ENCODE measurements at places on chromosomes 11 and 22.

- no peak for DNase-seq
Measured at GRCh38 chr11:5626196-5626595, 1.4 kb downstream of the TRIM34 start.

DNA sequence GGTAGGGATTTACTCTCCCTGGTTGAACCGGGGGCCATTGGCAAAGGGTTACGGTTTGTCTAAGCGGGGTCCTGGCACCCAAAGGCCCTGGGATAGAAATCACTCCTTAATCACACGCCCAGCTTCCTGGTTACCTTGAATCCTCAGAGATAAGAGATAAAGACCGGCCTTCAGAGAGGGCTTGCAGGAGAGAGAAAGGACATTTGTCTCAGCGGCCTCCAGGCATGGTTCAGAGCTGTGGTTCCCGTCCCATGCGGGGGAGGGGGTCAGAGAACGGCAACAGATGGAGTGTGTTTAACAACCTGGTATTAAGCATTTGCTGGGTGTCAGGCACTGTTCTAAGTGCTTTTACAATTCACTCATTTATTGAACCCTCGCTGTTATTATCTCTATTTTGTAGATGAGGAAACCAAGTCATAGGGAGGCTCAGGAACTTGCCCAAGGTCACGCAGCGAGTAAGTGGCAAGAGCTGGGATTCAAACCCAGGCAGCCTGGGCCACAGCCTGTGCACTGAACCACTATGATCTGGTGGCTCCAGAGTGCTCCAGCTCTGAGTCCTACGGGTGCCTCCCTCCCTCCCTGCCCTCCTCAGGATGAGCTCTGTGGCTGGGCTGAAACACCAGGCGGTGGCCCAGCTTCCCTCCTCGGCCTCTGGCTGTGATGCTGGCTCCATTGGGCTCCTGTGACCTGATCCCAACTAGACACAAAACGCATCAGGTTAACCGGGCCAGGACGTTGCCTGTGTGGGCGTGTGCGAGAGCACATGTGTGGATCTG, 18.6 kb downstream of the LRRC10B start:
- no peak for DNase-seq

- peak; percentile 2 for DNase-seq
Measured at GRCh38 chr11:57798905-57799559, 37.4 kb downstream of the CTNND1 start.

GRCh38 chr11:13661074-13661623, 7.3 kb upstream of the FAR1 start:
- no peak for DNase-seq

- no peak for DNase-seq
Measured at GRCh38 chr11:75760243-75760642, 8.3 kb upstream of the DGAT2 start.

DNA sequence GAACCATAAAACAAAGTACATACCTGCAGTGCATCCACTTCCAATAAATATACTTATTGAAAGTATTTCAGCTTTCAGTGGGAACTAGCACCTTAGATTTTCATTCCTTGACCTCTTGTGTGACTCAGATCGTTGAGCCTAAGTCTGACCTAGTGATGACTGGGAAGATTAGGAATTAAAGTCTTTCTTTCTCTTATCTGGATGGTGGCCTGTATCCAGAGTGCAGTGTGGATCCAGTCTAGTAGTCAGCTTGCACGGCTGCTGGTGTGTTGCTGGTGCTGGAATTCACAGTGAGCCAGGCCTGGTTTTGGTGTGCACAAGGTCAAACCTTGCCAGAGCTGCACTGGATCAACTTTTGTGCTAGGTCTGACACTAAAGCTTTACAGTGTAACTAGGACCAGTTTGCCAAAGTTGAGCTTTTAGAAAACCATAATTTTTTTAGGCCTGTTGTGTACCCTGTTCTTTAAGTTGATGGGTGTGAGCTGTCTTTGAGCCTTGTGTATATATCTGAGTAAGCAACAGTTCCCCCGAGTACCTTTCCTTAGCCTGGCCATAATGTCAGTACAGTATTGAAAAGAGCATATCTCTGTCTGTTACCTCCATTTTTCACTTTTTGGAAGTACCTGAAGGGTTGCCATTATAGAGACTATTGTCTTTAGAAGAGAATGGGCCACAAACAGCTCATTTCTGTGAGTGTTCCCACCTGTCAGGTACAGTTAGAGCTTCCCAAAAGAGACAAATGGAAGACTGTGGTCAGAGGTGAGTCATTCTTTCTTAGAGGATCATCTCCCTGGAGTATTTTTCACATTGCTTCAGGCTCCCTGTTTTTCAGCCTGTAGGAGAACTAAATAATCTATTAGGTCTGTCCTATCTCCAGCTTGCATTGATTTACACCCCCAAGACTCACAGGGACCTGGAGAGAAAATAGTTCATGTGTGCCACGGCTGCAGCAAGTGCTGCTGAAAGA, 89.8 kb downstream of the ALX4 start:
- DNase-seq, result no peak

- DNase-seq, result no peak
Measured at GRCh38 chr11:65316227-65317024, 1.8 kb downstream of the CDC42EP2 start.

GRCh38 chr11:32391956-32392553, 43.3 kb downstream of the WT1 start:
- no peak for DNase-seq

DNA sequence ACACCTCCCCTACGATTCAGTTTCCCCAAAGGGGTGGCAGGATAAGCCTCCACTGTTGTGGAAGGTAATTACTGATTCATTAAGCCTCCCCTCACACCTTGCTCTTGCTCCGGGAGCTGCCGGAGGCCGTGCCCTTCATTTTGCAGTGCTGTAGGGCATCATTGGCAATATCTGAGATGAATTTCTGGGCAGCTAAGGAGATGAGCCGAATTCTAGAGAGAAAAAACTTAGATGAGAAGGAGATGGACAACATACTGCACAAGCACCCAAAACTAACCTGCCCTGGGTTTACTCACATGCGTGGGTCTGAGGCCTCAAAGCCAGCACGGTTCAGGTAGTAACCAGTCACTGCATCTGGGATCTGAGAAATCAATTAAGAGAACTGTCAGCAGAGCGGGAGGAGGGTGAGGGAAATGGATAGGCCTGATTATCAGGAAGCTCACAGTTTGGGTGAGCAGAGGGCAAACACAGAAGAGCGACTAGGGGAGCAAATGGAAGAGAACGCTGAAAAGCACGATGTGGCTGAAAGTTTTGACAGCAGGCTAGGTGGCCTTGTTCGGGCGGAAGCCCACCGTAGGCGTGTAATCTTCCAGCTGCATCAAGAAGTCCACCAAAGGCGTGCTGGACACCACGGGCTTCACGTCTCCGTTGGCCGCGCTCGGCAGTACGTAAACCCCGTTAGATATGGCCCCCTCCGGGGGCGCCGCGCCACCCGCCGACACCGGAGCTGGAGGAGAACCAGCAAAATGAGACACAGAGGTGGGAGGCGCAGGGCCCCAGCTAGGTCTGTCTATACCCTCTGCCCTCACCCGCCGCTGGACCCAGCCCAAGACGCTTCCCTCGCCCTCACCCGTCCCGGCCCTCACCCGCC, 689 bp downstream of the TAF10 start:
- peak; percentile 24 for DNase-seq

DNA sequence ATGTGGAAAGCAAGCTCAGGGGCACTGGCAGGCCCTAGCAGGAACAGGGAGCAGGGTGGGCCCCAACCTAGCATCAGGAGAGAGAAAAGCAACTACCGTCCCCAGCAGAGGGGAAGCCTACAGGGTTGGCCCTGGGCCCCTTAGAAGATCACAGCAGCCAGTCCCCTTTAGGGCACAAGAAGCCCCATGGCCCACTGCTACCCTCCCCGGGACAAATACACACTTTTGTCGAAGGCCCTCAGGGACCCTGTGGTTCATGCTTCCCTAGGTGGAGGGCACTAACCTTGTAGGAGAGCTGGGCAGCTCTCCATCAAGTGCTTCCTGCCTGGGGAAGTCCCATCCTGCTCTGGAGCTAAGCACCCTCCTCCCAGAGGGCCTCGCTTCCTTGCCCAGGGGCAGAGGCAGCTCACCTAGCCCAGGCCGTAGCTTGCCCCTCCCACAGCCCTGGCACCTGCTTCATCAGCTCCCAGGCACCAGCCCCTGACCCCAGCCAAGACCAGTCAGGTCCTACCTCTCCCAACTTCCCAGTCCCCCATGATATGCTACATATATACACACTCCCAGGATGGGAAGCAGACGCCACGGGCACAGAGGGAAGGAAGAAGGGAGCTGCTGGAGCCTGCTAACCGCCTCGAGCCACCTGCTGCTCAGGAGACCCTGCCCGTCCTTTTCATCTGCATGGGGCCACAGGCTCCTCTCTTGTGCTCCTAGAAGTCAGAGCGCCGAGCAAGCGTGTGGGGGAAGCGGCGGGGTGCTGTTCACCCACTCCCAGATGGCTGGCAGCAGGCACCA, 20.1 kb downstream of the SUN2 start:
- DNase-seq, result no peak

GRCh38 chr22:17637490-17638181, 921 bp upstream of the BCL2L13 start:
- DNase-seq, result no peak

DNA sequence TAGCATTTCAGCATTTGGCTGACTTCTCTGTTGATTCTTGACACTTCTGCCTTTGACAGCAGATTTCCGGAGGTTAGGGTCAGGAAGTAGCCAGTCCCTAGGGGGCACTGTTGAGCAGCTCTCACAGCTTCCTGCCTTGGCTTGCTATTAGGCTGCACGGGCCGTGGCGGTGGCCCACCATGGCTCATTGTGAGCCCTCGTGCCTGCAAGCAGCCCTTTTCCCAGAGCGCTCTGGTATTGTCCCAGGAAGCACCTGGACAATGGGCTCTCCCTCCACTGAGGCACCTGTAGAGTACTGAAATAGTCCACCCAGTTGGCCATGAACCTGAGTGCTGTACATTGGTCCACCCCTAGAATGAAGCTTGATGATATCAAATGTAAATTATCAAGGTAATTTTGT, 100.2 kb upstream of the GAL start:
- DNase-seq, result peak; percentile 55

- DNase-seq, result no peak
Measured at GRCh38 chr11:976431-977160, 50.9 kb downstream of the AP2A2 start.

DNA sequence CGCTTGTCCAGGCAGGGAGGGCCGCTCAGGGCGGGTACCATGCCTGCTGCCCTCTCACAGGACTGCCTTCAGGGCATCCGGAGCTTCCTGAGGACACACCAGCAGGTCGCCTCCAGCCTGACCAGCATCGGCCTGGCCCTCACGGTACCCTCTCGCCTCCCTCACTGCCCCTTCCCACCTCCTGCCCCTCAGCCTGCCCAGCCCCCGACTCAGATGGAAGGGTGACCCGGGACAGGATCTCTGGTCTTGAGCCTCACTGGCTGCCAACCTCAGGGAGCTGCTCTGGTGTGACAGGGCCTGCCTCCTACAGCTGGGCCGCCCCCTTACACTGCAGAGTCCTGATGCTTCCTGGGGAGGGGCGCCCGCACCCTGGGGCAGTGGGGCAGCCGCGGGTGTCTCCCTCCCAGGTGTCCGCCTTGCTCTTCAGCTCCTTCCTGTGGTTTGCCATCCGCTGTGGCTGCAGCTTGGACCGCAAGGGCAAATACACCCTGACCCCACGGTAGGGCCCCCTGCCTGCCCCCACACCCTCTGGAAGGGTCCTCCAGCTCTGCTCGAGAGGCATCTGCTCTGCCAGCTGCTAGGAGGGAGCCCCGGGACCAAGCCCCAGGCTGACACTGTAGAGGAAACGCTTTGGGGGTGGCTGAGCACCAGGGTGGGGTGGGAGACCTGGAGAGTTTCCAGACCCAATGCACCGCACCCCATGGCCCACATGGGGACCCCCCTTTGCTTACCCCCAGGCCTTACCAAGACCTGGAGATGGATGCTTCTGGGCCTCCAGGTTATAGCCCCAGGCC, 14.6 kb downstream of the TSPAN32 start:
- no peak for DNase-seq

DNA sequence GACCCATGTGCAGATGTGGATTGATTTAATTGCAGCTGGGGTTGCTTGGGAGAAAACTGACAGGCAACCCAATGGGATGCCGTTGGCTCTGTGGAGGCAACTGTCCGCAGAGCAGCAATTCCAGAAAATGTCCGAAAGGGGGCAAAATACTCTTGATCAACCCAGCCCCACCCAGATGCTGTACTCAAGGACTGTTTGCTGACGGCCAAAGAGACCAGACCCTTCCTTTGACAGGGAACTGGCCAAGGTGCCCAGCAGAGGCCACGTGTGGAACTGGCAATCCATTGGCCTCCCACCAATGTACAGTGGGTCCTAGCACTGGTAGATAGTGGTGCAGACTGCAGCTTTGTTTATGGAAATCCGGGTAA, 29.7 kb upstream of the KCNA4 start:
- no peak for DNase-seq

- no peak for DNase-seq
Measured at GRCh38 chr11:122131126-122131525, 15.1 kb upstream of the BLID start.

DNA sequence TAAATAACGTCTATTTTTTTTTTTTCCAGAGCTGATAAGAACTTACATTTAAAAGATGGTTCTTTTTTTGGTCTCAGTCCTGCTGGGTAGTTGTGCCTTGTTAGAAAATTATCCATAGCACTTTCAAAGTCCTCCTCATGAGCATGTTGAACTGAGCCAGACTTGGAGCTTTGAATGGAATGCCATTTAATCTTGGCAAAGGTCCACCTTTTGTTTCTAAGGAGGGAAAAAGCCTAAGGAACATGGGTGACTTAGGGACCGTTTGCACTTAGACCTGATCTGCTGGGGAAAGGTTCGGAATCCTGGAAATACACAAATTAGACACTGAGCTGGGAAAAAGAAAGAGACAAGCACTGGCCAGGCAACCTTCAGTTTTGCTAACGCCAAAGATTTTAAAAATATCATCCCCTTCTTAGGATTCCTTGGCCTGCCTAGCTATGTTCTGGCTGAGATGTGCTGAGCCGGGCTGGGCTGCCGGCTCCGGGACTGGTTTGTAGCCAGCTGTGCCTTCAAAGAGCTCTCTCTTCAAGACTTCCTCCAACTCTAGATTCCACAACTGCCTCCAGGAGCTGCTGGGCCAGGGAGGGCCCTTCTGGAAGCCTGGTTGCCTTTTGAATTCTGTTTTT, 67.4 kb downstream of the ENDOD1 start:
- DNase-seq, result no peak

DNA sequence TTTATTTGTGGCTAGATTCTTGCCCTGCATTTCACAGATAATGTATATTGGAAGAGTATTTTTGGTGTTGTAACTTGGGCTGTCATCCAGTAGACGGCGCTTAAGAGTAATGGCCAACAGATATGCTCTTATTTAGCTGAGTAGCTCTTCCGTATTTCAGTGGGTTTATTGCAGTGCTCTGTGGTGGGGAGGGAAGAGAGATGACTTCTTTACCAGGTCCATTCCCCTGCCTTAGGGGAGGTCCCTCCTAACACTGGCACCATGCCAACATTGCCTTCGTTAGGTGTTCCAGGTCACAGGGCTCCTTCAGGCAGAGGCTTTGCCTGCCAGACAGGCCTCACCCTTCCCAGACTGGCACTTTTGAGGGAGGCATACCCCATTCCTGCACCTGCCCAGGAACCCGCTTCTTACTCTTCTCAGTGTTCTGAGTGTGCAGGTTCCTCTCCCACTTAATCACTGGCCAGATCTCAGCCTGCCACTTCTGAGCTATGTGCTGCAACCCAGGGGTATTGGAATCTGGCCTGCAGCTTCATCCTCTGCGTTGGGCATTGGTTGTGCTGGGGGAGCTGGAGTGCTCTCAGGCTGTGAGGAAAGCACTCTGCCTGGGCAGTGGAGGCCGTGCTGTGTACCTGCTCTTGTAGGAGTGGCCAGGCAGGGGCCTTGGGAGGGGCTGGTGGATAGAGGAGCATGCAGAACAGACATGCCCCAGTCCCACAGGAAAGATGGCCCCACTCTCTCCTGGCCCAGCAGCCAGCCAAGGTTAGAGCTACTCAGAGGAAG, 29.4 kb upstream of the SLN start:
- peak; percentile 2 for DNase-seq

GRCh38 chr11:57181678-57182305, at the start of gene LRRC55:
Gene LRRC55 (plus strand): TSS chr11:57181953. CDS start chr11:57182023, 70 bp downstream.
- DNase-seq, result no peak
